ENCODE measurements at places on chromosomes 11 and 22.

DNA sequence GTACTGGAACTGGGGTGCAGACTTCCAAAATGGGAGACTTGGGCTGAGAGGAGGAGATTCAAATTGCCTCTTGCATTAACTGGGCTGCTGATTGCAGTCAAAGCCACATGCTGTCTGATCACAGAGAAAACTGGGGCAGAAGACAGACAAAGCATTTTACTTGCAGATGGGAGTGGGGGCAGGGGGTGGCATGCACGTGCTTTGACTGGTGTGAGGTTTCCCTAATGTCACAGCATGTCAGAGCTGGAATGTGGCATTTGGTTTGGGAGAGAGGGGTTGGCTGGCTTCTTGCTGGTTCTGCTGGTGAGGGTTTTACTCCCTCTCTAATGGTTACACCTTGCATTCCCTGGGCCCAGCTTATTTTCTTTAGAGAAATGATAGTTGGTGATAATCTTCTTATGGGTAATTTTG lies 2.9 kb downstream of the TUB start:
- no peak for DNase-seq

GRCh38 chr22:23180301-23180892 lies at the start of gene BCR:
Gene BCR, plus strand, starts transcription at chr22:23180509. Its CDS starts 452 bp downstream, at chr22:23180961.
- DNase-seq, result peak; percentile 41

GRCh38 chr22:50338860-50339462 lies 4.2 kb upstream of the PPP6R2 start:
- DNase-seq, result no peak

DNA sequence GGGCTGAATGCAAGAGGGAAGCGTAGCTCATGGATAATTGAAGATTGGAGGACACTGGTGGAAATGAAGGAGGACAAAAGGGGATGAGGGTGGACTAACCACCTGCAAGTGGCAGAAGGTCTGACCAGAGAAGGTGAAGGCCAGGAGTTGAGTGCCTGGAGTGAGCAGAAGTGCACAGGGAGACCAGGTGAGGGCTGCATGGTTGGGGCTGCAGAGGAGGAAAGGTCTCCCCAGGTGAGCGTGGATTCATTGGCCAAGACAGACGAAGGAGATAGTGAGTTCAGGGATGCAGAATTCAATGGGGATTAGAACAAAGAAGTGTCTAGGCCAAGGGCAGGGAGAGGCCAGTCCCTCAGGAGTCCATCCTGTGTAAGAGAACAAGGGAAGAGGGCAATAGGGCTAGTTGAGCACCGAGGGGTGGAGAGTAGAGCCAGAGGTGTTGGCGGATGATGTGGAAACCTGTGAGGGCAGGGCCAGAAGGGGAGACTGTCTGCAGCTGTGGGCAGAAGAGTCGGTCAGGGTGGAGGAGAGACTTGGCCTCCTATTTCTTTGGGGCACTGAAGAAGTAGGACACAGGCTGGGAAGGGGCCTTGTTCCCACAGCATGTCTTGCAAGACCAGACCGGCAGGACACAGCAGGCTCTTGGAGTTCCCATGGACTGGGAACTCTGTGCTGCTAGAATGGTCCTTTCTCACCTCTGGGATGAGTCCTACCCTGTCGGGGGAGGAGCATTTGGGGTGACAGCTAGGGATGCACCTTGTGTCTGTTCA lies 6.7 kb downstream of the TRIM29 start:
- DNase-seq, result no peak

DNA sequence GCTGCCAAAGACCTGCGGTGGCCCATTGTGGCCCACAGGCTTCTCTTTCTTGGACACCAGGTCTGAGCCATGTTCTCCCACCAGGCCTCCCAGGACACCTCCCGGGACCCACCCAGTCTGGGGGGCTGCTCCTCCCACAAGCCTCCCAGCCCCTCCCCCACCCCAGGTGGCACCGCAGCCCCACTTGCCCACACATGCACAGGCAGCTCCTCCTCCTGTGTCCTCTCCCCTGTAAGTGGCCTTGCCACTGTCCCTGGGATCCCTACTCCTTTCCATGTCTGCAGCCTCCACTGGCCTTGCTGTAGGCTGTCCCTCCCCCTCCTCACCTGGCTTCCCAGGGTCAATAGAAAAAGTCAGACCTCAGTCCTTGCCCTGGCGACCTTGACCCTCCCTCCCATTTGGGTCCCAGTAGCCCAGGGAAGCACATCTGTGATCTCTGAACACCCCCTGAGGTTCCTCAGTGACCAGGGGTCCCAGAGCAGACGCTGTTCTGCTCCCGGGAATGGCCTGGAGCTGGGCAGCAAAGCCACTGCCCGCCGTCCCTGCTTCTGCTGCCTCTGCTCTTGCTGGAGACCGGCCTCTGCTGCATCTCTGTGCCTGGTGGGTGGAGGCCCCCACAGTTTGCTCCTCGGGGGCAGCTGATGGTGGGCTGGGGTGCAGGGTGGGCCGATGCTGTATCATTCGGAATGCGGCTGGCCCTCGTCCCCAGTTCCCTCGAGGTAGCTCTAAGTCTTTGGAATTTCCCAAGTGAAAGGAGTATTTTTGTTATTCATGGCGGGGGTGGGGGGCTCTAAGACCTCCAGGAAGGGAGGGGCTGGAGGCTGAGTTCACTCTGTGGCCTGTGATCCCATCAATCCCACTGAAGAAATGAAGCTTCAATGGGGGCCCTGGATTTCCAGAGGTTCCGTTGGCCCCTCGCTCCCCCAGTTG lies 43.6 kb downstream of the ARHGAP8 start:
- DNase-seq, result no peak

All from gastrocnemius medialis (tissue), 4 donors.